ENCODE measurements at places on chromosomes 1 and 21. TPM values are rescaled to one million over a fixed set of nuclear protein-coding genes. Genes with fewer than 3 reads are reported as not detected.

- no peaks in the 10 kb centered on the region for H3K36me3 ChIP-seq
- H3K4me1 ChIP-seq: peaks cover 13% of the 10 kb centered on the region
- no peaks in the 10 kb centered on the region for H3K27me3 ChIP-seq
- no peak for DNase-seq
- no peak overlapping the region for H3K27ac ChIP-seq
Observed at GRCh38 chr21:45824546-45825215, 156.9 kb upstream of the COL6A1 start.

- H3K36me3 ChIP-seq: no peaks in the 10 kb centered on the region
- no peak for DNase-seq
- no peak overlapping the region for H3K4me3 ChIP-seq
- H3K4me1 ChIP-seq: peaks cover 68% of the 10 kb centered on the region
Observed at GRCh38 chr21:17802572-17802971, 16.6 kb downstream of the C21orf91 start.

- H3K4me1 ChIP-seq: no peaks in the 10 kb centered on the region
- H3K36me3 ChIP-seq: no peaks in the 10 kb centered on the region
- no peak for DNase-seq
Observed at GRCh38 chr1:173601588-173601987, 1.3 kb downstream of the SLC9C2 start.

GRCh38 chr1:62585469-62586155 is 11.7 kb upstream of the ANGPTL3 start:
- no peaks in the 10 kb centered on the region for H3K4me1 ChIP-seq
- no peak overlapping the region for H3K27ac ChIP-seq

DNA sequence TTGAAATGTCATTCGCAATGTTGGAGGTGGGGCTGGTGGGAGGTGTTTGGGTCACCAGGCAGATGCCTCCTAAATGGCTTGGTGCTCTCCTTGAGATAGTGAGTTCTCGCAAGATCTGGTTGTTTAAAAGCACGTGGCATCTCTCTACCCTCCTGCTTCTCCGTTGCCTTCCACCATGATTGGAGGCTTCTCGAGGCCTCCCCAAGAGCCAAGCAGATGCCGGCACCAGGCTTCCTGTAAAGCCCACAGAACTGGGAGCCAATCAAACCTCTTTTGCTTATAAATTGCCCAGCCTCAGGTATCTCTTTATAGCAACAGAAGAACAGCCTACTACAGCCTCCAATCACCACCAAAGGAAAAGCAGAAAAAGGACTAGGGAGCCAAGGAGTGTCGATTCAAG is 80.5 kb downstream of the PDE9A start:
- peaks cover 42% of the 10 kb centered on the region for H3K4me1 ChIP-seq
- no peak overlapping the region for H3K27ac ChIP-seq
- DNase-seq: no peak
- no peak overlapping the region for H3K4me3 ChIP-seq
- no peaks in the 10 kb centered on the region for H3K36me3 ChIP-seq
- H3K27me3 ChIP-seq: no peaks in the 10 kb centered on the region

GRCh38 chr1:228000836-228001563 is 5.8 kb upstream of the WNT3A start:
- DNase-seq: no peak
- no peak overlapping the region for H3K27ac ChIP-seq
- no peak overlapping the region for H3K4me3 ChIP-seq

The COL6A1 gene
- 6.0 TPM for total RNA-seq

The NR1I3 gene
- total RNA-seq: not detected

The C1orf94 gene
- total RNA-seq: not detected

Data from CD4-positive, alpha-beta memory T cell (primary cell).